Muscle of leg (tissue), 16 donors: ENCODE measurements at places on chromosomes 16 and 17. TPM values are rescaled to one million over a fixed set of nuclear protein-coding genes. Genes with fewer than 3 reads are reported as not detected.

C16orf92 gene
- polyA plus RNA-seq: not detected

FOXL1 gene
- 0.82 TPM for polyA plus RNA-seq

SLC13A5 gene
- 0.07 TPM for polyA plus RNA-seq

STH gene
- not detected for polyA plus RNA-seq

NXPH3 gene
- 1.4 TPM for polyA plus RNA-seq

FZD2 gene
- polyA plus RNA-seq: 18.0 TPM

MRPL12 gene
- polyA plus RNA-seq: 65.8 TPM

PRSS27 gene
- polyA plus RNA-seq: 0.92 TPM

PHLPP2 gene
- polyA plus RNA-seq: 4.6 TPM

MYL11 gene
- 8,364 TPM for polyA plus RNA-seq

LDAF1 gene
- polyA plus RNA-seq: 31.4 TPM

PKD1 gene
- 140 TPM for polyA plus RNA-seq

DNA sequence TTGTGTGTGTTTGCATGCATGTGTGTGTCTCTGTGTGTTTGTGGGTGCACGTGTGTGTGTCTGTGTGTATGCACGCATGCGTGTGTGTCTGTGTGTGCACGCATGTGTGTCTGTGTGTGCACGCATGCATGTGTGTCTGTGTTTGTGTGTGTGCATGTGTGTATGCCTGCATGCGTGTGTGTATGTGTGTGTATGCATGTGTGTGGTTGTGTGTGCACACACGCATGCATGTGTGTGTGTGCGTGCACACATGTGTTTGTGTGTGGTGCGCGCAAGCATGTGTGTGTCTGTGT, 239.9 kb upstream of the TNRC6C start:
- no peak for DNase-seq

- no peak for DNase-seq
Observed at GRCh38 chr17:78142119-78142861, 3.9 kb upstream of the C17orf99 start.

- peak; percentile 67 for DNase-seq
Observed at GRCh38 chr16:88727871-88728270, 21.6 kb downstream of the CTU2 start.

DNA sequence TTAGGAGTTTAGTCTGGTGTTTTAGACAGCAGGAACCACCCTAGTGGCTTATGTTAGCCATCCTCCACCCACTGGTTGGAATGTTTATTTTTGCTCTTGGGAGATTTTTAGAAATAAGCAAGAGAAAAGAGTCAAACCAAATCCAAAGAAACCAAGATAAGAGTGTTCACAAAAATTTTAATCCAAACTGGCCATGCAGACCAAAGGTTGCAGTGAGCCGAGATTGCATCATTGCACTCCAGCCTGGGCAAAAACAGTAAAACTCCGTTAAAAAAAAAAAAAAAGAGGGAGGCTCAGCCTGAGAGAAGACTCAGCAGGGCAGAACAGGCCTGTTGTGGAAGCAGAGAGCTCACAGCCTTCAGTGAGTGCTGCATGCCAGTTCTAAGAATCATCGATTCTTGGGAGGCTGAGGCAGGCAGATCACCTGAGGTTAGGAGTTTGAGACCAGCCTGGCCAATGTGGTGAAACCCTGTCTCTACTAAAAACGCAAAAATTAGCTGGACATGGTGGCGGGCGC, 12.2 kb upstream of the C16orf54 start:
- DNase-seq: no peak

GRCh38 chr17:43039646-43040045, 14.6 kb downstream of the RND2 start:
- DNase-seq: no peak

- DNase-seq: no peak
Observed at GRCh38 chr16:50739031-50739430, 2.9 kb upstream of the CYLD start.

DNA sequence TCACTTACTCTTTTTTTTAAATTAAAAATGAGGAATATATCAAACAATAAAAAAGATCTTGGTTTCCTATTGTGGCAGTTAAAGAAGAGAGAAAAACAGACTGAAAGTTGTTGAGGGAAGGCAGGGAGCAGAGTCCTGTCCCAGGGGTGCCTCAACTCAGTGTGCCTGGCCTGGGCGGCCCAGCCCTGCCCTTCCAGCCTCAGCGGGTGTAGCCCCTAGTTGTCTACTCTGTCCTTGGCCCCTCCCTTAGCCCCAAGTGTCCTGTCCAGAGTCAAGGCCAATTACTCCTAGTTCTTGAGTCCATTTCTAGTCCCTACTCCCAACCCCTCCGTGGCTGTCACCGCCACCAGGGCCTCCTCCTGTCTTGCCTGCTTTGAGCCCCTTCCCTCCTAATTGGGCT, 52.5 kb downstream of the SMPD3 start:
- DNase-seq: no peak

GRCh38 chr17:77441130-77441920, 300.6 kb downstream of the SEC14L1 start:
- DNase-seq: peak; percentile 64

DNA sequence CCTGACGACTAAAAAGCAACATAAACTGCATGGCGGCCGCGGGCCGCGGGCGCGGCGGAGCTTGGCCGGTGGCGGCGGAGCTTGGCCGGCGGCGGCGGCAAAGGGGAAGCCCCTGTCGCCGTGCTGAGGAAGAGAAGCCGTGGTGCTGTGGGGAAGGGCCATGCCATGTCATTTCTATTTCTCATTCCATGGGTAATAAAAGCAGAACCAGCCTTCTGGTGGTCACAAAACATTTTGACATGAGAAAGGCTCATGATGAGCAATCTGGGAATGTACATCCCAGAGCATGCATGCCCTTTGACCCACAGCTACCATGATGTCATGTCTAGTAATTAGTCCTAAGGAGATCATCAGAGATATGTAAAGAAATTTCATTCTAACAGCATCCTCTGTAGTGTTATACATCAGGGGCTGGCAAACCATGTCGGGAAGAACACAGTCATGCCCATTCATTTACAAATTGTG, 23.9 kb upstream of the HEATR6 start:
- peak; percentile 46 for DNase-seq

- DNase-seq: no peak
Observed at GRCh38 chr17:16419074-16419928, 3.9 kb downstream of the TRPV2 start.

DNA sequence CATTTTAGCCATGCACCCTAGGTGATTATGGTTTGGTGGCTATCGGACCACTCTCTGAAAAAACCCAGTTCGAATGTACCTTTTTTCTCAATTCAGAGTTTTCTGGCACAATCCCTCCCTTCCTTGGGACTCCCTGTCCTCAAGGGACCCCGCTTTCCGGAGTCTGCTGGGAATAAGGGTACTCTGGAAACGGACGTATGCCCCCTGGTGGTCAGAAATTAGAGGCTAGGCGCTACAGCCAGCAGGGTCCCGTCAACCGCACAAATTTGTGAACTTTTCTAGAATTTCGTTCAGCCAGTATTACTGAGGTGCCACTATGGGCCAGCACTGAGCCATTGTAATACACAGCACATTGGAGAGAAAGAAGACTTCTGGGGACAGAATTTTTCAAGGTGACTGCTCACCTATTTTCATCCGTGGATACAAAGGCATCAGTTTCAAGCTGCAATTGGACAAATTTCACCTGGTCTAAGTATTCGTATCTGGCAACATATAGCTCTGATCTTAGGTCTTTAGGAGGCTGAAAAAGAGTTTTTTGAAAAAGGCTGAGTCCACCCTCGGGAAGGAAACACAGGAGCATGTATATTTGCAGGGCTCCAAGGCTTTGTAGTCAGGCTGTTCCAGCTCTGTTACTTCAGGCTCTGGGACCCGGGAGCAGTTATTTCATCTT, 27.1 kb upstream of the CRYBA1 start:
- DNase-seq: peak; percentile 84

DNA sequence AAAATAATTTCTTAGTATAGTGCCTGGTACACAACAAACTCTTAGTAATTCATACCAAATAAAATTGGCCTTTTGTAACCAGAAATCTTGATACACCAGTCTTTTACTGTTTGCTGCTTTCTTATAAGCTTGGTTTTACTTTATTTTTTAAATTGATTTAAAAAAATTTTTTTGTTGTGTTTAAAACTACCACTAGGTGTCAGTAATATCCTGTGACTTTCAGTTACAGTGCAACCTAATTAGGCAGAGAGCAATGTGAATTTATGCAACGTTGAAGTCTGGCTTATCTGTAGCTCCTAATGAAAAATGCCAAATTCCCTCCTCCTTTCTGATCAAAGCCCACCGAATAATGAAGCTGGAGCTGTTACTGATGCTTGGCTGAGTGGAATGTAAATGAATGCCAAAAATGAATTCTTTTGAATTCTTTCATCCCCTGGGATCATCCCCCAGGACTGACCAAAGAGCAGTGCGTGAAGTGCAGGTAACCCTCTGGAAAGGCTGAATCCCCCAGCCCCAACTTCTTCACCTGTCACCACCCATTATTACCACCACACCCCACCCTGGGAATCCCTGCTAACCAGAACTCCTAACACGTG, 3.8 kb downstream of the ERCC4 start:
- DNase-seq: peak; percentile 70

DNA sequence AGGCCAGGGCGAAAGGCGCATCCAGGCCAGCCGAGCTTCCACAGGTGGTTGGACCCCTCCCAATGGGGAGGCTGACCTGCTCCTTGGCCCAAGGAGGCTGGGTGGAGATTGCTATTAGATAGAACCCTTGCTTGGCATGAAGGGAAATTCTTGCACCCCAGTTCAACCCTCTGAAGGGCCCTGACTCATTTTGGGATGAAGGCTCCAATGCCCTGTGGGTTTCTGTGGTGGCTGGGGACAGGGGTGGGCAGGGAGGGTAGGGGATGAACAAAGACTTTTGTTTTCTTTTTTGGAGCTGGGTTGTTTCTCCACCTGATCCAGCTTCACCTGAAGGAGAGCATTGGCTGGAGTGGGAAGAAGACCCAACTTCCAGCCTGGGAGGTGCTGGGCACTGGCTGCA, 16.7 kb upstream of the TBX21 start:
- DNase-seq: no peak

DNA sequence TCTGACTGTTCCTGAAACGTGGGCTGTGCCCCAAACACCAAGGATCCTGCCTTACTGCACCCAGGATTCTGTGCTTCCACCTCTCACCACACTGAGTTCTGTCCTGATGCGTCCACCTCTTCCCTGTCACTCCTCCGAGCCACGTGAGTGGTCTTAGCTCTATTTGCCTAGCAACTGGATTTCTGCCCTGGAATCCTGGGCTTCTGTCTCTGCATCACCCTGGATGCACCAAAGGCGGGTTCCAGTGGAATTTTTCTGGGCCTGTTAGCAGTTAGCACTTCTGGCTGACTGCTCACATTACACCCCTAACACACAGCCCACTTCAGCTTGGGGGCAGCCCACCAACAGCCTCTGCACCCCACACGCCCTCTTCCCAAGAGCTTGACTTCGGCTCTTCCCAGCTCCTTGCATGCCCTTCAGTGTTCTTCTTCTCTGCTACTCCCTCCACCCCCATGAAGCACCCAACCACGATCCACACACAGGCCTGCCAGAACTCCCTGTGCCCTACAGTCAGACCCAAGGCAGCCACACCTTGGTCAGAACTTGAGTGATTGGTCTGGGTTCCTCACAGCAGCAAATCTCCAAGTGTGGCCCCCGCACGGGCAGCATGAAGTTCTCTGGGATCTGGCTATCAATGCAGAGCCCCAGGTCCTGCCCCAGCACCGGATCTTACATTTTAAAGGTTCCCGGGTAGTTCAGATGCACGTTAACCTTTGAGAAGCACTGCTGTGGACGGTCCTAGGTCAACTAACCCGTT, 129.8 kb upstream of the RCVRN start:
- DNase-seq: peak; percentile 92

DNA sequence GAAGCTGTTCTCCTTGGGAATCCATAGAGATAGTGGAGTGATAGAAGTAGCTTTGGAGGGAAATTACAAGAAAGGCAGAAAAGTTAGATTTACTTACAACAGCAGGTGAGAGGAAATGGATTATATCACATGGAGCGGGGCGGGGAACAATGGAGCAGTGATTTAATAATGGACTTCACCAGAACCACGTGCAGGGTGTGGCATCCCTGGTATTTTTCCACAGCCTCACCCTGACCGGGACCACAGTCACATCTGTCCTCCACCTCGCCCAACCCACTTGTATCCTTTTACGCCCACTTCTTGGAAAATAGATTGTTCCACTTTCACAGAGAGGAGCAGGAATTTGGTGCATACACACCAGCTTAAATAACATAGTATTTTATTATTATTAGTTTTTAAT, 15.9 kb upstream of the CYB5B start:
- no peak for DNase-seq
